ENCODE measurements at places on chromosomes 5 and 9.

DNA sequence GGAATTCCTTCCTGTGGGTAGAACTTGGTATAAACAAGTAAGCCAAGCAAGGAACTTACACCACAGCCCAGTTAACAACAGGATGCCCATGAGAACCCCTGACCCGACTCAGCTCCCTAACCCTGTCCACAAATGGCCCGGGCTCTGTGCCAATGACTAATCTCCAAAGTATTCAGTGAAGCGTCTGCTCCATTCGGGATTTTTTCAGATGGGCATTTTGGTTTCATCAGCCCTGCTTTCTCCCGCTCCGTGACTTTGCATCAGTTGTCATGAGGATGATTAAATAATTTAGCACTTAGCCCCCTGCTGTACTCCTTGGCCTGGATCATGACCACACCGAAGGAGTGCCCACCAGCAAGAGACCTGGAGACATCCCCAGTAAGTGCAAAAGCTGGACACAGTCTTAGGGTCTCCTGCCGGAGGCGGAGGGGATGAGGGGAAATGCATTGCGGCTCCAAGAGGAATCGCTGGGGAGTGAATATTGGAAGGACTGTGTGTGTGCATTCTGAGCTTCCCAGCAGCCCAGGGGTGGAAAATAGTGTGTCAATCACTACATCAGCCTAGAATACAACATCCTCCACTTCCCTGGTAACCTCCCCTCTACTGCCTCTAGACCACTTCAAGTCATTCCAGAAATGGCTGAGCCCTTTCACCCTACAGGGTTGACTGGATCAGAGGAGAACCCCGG is 41.4 kb upstream of the DNAH5 start:
- peak; percentile 73 for DNase-seq

- DNase-seq = no peak
These were observed 143.3 kb upstream of the TLE4 start for GRCh38 chr9:79428422-79428821.

DNA sequence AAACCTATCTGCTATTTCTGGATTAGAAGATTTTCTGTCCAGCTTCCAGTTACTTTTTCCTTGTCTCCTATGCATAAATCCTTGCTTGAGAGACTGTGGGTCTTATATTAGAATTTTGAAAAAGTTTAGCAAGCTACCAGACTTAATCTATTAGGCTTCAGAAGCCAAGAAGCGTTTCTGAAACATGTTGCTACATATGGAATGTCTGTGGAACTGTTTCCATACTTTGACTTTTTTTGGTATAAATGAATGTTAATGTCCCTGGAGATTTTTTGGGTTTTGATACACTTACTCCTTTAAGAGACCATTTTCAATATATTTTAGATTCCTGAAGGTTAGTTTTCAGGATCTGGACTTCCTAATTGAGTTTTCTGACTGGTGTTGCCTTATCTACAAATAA is 191.4 kb upstream of the SGCD start:
- no peak for DNase-seq

DNA sequence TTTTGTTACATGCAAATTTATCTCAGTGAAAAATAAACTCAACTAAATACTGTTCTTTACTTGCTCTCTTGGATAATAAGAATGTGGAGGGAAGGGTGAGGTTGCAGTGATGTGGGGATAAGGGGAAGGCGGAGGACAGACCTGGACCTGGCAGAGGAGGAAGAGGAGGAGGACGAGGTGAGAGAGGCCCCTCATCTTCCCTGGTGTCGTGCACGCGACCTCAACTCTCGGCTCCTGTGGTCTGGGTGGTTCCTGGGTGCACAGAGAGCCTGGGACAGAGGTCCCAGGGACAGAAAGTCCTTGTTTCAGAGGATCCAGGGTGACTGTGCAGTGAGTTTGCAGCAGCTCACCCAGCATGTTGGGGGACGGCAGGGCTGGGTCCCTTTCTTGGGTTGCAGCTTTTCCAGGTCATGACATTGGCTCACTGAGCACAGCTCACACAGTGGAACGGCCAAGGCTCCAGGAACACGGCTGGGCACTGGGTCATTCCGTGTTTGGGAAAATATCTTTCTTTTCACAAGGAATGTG is 37.7 kb upstream of the LPCAT1 start:
- DNase-seq = no peak

DNA sequence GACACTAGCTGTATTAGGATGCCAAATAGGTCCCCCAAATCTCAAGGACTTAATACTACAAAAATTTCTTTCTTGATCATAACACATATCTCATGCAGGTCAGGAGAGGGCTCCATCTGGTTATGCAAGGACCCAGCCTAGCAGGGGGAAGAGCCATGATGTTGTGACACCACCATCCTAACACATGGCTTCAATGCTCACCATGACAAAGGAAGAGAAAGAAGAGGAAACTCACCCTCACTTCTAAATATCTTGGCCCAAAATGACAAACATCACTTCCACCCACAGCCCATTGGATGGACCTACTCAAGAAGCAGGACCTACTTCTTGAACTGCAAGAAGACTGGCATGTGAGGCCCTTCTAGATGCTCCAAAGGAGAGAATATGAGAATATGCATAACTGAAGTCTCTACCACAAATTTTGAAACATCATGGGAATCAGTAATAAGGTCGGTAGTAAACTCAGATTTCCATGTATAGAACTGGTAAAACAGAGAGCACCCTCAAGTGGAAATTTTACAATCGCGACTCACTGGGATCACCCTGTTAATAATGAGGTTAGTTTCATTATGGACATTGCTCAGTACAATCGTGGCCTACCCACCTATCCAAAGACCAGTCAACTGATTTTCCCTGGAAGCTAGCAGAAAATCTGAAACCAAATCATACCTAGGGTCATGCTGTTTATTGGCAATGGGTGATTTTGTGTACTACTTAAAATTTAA is 308.2 kb downstream of the ACTL7B start:
- DNase-seq = no peak

DNA sequence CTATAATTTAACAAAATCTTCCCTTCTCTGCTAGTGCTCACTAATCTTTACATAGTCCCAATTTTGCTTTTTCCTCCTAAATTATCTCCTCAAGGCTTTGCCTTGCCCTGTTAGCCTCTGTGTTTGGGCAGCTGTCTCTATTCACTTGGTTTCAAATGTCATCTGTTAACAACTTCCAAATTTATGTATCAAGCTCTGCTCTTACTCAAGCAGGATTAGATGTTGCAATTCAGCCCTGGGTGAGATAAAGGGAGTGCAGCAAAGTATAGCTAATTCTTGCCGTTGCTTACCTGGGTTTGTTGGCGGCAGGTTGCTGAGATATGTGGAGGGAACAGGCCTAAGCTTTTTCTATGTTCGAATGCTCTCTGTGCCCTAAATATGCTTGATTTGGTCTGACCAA is 483.8 kb downstream of the DMAC1 start:
- peak; percentile 13 for DNase-seq

- no peak for DNase-seq
These were observed 77.0 kb upstream of the PITX1 start for GRCh38 chr5:135110785-135111596.

GRCh38 chr5:33343676-33344327 is 97.0 kb upstream of the TARS1 start:
- DNase-seq = peak; percentile 73

- no peak for DNase-seq
These were observed 84.4 kb downstream of the TLE4 start for GRCh38 chr9:79656169-79656568.

DNA sequence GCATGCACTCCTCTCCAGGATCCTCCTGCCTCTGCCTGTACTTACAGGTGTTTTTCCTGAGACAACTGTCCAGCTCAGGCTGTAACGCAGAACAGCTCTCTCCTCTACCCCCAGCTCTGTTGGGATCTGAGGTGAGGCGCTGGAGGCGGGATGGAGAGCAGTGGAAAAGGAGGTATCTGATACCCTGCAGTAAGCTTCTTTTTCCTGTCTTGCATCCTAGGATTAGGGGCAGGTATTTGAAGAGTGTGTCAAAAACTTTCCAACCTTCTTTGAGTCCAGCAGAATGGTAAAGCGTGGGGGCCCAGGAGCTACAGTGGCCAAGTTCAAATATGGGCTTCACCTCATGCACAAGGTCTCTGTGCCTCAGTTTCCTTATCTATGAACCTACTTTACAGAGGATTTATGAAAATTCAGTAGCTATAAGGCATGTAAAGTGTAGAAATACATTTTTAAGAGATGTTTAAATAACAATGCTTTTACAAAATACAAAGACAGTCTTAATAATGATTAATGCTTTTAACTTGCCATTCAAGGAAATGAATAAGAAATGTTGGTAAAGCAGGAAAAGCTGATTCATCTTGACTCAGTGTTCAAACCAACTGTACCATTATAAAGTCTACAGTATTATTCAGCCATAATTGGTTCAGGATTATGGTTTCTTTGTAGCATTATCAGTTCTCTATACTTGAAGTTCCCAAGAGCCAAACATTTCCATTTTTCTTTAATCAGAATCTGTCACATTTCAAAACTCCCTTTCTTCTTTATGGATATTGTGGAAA is 26.1 kb downstream of the MAP1B start:
- no peak for DNase-seq

DNA sequence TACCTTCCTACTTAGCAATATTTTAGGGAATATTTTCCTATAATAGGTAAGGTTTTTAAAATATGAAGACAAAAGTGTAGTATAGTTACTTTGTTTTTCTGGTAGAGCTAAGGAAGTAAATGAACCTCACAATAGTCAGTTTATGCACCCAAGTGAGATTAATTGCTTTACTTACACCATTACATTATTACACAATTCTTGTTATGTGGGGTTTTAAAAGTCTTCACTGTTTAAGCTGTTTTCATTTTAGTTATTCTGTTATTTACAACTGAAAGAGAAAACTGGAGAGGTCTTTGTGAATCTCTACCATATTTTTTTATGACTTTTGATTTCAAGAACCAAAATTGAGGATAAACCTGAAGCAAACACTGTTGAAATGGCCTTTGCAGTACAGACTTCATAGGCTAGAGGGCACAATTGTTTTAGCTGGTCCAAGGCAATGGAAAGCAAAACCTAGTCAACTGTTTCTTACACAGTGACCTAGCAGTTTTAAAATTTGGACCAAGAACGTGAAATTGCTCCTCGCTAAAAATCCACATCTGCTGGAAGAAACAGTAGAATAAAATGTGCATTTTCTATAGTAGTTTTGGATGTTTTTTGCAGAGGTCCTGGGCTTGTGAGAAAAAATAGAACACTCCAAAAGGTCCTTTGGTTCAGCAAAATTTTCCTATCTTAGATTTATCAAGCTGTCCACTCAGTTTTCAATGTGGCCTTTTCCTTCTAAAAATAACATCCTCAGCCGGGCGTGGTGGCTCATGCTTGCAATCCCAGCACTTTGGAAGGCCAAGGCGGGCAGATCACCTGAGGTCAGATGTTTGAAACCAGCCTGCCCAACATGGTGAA is 66.4 kb upstream of the FER start:
- DNase-seq = peak; percentile 34

GRCh38 chr5:149627070-149627469 is 45.8 kb downstream of the ARHGEF37 start:
- no peak for DNase-seq

- DNase-seq = no peak
These were observed 23.9 kb upstream of the MAPK9 start for GRCh38 chr5:180315762-180316212.

- no peak for DNase-seq
These were observed 21.4 kb downstream of the ZNF608 start for GRCh38 chr5:124725040-124725434.

- DNase-seq = no peak
These were observed 149.5 kb downstream of the PCSK1 start for GRCh38 chr5:96283589-96283988.

DNA sequence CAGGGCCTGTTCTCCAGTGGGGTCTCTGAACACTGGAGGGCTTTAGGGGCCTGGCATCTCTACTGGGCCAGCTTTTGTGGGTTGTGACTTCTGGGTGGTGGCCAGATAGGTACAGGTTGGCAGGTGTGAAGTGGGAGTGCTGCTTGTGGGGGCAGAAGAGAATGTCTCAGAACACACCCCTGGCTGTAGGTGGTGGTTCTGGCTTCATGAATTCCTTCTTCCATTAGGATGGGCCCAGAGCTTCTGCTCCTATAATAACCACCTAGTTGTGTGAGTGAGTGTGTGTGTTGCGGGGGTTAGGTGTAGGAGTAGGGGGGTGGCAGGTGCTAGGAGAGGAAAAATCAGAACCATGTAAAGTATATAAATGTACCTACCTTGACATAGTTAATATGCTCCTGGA is 1.6 kb downstream of the PDZD2 start:
- no peak for DNase-seq

DNA sequence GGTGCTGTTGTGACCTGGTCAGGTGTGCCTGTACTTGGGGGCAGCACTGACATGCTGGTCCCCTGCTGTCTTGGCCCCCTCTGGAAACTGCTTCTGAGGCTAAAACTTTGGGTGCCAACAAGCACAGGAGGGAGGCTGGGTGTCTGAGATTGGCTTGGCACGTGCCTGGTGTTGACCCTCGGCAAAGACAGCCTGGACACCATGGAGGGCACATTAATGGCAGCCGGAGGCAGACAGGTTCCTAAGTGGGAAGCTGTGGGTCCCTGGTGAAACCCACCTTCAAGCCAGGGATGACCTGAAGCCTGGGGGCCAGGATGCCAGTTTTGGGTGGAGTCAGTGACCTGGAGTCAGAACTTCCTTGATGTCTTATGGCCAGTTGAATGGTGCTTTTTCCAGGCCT is 894.1 kb downstream of the PTPRD start:
- DNase-seq = no peak

GRCh38 chr5:83548581-83548980 is 77.0 kb downstream of the VCAN start:
- DNase-seq = peak; percentile 60

- no peak for DNase-seq
These were observed 36.7 kb upstream of the SLC2A8 start for GRCh38 chr9:127360250-127360649.
